ENCODE measurements at places on chromosomes 2 and 18. TPM values are rescaled to one million over a fixed set of nuclear protein-coding genes. Genes with fewer than 3 reads are reported as not detected.

WDCP gene
- 15.1 TPM for polyA plus RNA-seq

FBXO48 gene
- polyA plus RNA-seq = 1.6 TPM

SPP2 gene
- polyA plus RNA-seq = not detected

C2orf74 gene
- 35.9 TPM for polyA plus RNA-seq

ARHGEF4 gene
- 8.4 TPM for polyA plus RNA-seq

FSHR gene
- polyA plus RNA-seq = not detected

- no peak for DNase-seq
Measured at GRCh38 chr2:38147333-38148121, 71.6 kb upstream of the CYP1B1 start.

DNA sequence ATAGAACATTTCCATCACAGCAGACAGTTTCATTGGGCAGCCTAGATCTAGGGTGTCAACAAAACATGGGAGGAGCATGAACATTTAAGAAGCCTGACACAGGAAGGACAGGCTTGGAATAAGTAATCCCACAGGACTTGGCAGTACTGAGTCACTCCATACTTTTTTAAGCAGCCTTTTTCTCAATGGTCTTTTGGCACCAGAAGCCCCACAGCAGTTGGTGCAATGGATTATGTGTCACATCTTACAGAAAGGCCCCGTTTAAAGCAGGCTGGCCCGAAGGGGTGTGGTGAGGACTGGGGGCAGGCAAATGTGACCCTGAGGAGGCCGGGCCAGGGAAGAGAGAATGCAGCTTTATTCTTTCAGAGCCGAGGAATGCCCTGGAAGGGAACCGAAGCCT, 26.6 kb downstream of the SPTBN1 start:
- DNase-seq = no peak

DNA sequence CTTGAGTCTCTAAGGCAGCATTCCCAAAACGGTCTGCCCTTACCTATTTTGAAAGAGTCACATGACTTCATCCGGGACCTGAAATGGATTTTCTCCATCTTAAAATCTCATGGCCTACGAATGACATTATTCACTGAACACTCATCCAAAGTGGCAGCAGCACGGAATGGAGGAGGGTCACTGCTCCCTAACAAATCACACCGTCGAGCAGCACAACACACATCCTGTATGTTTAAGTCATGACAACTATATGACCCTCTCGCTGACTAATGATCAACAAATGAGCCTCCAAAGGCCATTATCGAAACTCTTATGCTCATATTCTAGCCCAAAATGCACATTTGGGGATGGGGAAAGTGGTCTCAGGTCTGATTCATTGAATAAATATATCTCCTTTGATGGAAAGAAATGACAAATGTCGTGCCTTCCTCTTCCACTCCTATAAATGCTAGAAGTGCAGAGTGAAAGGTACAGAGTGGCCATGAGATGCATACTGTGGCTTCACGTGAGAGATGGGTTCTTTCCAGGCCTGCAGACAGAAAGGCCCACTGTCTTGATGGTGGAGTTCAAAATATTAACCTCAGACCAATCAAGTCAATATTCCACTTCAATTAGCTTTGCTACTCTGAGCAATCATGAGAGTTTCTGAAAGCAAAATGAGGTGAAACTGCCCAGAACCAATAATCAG, 70.8 kb downstream of the C2orf76 start:
- no peak for DNase-seq

DNA sequence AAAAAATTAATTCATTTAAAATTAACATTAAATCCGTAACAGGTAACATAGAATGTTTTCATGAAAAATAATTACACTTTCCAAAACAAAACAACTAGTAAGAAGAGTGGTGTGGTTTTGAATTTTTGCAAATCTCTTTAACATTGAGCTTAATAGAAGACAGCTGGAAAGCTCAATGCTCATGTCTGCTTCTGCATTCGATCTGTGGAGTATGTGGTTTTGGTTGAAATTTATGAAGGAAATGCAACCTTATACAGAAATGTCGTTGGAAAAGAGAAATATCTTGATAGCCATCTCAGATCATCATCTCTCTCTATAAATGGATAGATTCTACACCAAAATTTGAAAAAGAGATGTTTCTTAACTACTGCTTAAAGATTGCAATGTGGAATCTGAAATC, 17.3 kb upstream of the FHL2 start:
- DNase-seq = no peak

DNA sequence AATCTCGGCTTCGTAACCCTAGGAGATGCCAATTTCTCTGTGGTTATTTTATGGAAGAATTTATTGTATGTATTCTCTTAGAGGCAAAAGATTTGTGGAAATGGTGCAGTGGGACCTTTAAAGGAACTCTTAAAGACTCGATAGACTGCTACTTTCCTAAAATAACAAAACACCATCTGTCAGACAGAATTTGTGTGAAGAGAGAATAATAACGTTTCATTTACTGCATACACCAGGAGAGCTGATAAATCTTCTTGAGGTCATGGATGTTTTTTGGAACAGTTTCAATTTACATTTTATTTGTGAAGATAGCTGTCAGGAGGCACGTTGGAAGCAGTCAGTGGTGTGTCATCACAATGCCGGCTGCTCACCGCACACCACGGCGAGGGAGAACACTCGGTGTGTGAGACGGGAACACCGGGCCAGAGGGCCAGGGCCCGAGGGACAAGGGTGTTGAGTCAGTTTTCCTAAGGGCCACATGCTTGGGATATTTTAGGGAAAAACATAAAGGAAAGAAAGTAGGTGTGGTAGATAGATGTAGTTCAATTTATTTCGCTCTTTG, 1681.0 kb upstream of the DDX18 start:
- DNase-seq = no peak

GRCh38 chr2:96530144-96530430, 6.5 kb upstream of the ARID5A start:
- no peak for DNase-seq

- no peak for DNase-seq
Measured at GRCh38 chr2:24075259-24075658, 867 bp downstream of the SF3B6 start.

- DNase-seq = no peak
Measured at GRCh38 chr2:60525899-60526298, 27.6 kb downstream of the BCL11A start.

DNA sequence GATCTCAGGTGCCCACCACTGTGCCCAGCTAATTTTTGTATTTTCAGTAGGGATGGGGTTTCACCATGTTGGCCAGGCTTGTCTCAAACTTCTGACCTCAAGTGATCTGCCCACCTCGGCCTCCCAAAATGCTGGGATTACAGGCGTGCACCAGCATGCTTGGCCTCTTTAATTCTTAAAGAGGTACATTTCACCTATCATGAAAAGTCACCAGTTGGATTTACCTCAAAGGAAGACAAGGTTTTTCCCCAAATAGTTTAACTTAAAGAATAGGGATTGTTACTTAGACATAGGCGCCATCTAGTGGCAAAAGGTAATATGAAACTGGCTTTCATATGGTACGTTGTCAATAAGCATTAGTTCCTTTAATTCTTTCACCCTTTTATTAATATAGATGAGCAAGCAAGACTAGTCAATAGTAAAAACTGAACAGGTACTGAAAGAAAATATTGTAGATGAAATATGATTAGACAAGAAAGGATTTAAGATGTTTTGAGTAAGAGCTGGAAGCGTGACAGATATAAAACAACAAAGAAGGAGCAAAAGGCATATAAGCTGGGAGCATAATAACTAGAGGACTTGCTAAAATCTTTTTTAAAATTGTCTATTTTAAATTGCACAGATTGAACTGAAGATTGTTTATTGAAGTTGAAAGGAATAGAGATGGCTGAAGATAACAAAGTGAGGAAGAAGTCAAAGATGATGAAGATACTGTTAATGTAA, 35.0 kb upstream of the PSMD14 start:
- peak; percentile 11 for DNase-seq

DNA sequence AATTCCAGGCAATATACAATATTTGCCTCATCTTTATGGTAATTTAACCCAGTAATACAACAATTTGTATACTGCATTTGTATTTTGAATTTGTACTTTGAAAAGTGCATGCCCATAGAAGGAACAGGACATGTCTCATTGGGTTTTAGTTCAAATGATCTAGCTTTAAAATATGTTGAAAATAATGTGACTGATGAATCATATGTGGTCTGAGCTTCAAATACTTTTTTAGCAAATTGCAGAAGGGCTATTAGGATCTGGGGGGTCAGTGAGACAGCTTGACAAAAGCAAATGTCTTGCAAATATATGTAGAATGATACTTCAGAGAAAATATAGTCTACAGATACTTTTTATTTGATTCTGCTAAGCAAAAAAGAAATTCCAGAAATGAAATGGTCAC, 248.9 kb downstream of the DCC start:
- DNase-seq = no peak

All from renal cortex interstitium (tissue), 15 donors.